ENCODE measurements at places on chromosomes 12 and 14.

DNA sequence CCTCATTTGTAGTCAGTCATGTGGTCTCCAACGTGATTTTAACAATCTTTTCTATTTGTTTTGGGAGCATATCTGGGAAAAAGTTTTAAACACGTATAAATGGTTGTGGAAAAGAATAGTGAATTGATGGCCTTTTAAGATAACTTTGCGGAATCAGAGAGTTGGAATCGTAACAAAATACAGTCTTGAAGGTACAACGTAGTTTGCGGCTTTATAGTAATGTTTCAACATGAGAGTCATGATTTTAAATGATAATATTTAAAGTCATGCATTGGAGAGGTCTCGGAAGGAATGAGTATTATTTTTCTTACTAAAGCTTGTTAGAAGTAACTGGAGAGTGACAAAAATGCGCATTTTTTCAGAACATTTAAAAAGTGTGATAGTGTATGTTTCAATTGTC is 1.6 kb downstream of the AEBP2 start:
- DNase-seq, result no peak

DNA sequence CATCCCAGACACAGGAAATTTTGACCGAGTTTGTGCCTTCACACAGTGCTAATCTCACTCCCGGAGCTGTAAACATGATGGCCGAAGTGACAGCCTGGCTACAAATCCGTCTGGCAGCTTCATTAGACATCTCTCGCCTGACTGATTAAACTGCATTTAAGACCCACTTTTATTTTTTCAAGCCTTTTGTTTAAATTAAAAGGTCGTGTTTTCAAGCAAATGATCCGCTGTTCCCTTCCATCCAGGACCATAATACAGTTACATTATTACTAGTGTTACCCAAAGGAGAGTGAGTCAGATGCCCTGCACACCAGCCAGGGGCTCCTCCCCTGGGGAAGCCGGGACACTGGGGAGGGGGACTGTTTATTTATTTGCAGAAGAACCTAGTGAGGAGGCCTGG is 200.2 kb downstream of the EXOC5 start:
- no peak for DNase-seq

DNA sequence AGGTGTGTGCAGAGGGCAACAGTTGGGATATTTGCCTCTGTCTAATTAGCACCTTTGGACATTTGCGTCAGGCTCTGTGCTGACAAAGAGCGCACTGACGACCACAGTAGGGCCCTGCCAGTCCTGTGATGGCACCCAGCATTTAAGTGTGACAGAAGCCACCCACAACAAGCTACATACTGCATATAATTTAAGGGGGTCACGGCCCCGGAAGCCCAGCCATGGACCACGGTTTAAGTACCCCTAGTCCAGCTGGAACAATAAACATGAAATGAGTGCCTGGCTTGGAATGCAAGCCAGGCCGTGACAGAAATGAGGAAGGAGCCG is 16.8 kb upstream of the DYNC1H1 start:
- no peak for DNase-seq

DNA sequence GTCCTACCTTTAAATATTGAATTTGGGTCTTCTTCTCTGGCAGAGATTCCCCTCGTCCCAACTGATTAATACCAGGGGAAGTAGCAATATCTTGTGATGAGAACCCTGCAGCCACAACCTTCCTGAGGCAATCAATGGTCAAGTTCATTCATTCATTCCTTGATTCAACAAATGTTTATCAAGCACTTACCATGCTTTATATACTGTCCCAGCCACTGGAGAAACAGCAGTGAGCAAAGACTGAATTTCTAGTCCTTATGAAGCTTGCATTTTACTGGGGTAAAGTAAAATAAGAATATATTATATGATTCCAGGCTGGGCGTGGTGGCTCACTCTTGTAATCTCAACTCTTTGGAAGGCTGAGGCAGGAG is 300 bp upstream of the GIT2 start:
- DNase-seq, result no peak

- no peak for DNase-seq
These were observed 1378.3 kb upstream of the SEL1L start for GRCh38 chr14:82911930-82912329.

- DNase-seq, result no peak
These were observed 247.9 kb downstream of the NELL2 start for GRCh38 chr12:44628180-44628579.

GRCh38 chr12:77734214-77734883 is 96.3 kb upstream of the NAV3 start:
- no peak for DNase-seq

- DNase-seq, result no peak
These were observed 1.7 kb downstream of the ANGEL1 start for GRCh38 chr14:76810953-76811400.

DNA sequence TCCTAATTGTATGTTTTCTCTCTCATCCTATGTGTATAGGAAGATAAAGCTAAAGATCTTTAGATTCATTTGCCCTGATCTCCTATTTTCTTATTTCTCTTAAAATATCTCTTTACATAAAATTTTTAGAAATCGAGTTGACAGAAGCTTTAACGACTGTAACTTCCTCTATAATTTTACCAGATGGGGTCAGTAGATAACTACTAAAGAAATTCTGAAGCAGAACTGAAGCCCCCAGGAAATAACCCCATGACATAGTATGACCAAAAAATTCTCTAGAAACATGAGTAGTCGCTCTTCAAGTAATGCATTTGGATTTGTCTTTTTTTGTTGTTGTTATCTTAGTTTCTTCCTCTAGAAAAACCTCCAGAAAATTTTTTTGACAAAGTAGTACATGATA is 288.0 kb downstream of the ERC1 start:
- DNase-seq, result no peak

- no peak for DNase-seq
These were observed 355.3 kb downstream of the GLT1D1 start for GRCh38 chr12:129208566-129208965.

DNA sequence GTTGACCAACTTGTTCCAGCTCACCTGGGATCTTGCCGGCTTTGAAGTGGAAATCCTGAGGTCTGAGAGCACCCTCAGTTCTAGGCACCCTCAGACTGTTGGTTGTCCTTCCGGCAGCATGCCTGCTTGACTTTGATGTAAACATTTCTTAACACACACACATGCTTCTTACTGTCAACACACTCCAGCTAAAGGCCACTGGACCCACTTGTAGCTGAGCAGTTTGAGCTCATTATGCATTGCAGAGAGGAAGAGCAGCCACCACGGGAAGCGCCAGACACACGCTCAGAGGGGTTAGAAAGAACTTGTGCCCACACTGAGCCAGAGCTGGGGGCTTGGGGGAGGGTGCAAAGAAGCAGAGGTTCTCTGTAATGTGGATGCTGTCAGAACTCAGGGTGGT is 55.8 kb downstream of the TNFAIP2 start:
- no peak for DNase-seq

- DNase-seq, result no peak
These were observed 279.7 kb downstream of the ZFP36L1 start for GRCh38 chr14:68513137-68513536.

DNA sequence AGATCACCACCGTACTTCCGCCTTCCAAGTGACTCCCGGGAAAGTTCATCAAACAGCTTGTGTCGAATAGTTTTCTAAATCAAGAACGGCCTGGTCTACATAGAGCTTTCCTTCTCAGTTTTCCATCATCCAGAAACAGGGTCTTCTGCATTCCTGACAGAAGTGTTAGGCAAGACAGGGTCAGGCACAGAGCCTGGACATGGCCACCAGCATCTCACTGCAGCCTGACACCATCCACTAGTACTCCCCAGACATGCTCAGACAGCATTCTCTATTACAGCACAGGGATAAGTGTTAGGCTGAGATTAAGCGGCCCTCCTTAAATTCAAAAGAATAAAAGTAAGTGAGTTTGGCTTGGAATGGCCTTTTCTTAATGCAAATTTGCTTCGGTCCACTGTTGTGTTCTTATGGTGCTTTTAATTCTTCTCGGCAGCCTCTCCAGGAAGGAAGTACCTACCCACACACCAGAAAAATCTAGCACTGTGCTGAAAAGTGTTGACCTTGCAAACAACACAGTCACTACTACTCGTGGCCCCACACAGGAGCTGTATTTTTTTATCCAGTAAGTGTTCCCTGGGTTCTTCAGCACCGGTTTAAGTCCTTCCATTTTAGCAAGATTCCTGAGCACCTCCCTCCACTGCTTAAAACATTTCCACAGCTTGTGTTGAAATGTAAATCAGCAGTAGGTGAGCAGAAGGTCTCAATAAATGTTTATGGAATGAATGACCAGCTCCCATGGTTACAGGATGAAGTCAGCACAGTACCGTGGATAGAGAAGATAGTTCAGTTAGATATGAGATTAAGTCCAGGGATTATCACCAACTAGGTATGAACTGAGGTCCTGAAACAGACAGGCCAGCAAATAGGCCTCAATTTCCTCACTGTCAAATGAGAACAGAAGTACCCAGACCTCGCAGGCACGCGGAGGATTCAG is 44.1 kb downstream of the SETD3 start:
- DNase-seq, result no peak

Data from stimulated activated CD8-positive, alpha-beta memory T cell treated with anti-CD3 and anti-CD28 coated beads, Interleukin-15, amount 100 ng/mL, for 4 hours (primary cell).